A673 (cell line): ENCODE measurements at places on chromosomes 6 and 20.
A peak's percentile ranks its signal among the peaks of the same experiment; 100 is the strongest.

- no peak for DNase-seq
Observed at GRCh38 chr20:13671512-13671911, 32.8 kb upstream of the TASP1 start.

GRCh38 chr6:152975204-152975915, 7.5 kb downstream of the FBXO5 start:
- no peak for DNase-seq

DNA sequence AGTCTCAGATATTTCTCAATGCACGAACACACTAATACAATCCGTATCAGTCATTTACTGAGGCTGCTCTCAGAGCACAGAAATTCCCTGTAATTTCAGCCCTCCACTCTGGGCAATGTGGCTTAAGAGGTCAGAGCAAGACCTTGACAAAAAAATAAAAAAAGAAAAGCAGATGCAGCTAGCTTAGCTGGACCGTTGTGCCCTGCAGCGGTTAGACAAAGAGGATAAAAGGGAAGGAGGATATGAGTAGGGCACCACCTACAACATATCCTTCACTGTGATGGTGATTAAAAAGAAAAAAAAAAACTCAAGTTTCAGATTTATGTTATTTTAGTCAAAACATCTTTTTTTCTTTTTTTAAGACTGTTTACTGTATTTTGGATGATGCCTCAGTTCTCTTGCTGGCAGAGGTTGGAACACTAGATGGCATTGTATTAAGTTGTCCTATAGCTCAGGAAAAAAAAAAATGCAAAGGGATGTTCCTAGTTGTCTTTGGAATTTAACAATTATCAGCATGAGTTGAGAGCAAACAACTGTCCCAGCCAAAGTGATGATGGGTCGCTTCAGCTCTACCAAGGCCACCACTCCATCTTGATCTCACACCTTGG, 59.9 kb downstream of the ANKEF1 start:
- no peak for DNase-seq

DNA sequence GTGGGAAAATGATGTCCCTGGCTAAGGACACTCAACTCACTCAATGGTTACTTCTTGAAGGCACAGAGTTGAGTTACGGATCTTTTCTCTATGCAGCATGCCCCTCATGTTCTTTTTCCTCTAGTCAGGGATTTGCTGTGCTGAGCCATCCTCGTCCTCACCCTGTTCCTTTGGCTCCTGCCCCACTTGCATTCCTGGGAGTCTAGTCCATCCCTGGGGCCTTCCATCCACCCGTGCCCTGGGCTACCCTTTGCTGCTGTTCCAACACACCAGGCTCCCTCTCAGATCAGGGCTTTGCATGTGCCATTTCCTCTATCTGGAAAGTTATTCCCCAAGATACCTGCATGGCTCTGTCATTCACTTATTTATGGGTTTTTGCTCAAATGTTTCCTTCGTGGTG, 13.3 kb upstream of the KCNG1 start:
- no peak for DNase-seq

DNA sequence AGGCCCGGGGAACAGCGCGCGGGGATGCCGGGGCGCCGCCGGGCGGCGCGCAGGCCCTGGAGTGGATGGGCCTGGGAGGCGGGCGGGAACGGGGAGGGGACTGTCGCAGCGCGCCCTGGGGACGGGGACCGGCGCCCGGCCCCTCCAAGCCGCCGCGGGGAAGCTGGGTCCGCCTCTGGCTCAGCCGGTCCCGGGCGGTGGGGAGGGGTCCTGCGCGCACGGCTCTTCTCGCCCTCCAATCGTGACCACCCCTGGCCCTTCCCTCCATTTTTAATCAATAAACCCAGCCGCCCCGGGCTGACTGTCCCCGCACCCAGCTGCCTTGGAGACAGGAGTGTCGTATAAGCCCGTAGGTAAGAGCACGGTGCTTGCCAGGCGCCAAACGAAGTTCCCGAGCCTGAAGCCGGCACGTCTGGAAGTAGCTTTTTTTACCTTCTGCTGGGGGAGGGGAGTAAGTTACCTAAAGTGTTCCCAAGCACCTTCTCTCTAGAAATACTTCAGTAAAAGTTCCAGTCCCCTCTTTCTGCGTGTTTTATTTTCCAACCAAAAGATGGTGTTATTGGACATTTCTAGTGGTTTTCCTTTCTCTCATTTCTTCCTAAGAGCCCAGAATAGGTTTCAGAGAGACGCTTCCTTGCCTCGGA, 780 bp upstream of the TAF4 start:
- DNase-seq: peak; percentile 61

DNA sequence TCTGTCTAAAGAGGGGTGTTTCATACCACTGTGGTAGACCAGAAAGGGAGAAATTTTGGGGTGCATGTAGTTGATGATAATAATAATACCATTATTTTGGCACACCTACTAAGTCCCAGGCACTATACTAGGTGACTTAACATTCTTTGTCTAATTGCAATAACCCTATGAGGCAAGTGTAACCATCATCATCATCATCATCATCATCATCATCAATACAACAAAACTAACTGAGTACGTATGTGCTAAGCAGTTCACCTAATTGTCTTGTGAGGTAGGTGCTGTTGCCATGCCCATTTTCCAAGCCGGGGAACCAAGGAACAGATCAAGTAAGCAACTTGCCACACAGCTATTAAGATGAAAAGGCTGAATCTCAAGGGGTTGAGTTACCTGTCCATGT, 2.6 kb upstream of the PACSIN1 start:
- no peak for DNase-seq

DNA sequence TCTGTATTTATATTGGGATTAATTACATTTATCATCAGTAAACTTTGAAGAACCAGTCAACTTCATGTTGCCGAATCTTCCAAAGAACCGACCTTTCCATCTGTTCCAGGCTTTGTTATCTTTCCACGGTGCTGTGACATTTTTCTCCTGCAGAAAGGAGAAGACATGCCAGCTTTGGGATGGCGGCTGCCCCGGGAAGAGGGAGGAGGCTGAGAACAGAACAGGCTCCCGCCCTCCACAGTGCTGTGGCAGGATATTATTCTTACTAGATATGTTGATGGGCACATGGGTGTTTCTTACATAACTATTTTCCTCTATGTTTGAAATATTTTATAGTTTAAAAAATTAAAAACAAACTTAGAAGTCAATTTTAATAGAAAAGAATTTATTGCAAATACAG, 44.9 kb downstream of the GINS1 start:
- no peak for DNase-seq
